ENCODE measurements at places on chromosomes 1 and 21.

- no peak for DNase-seq
These were observed 2.3 kb upstream of the ECE1 start for GRCh38 chr1:21292503-21292983.

GRCh38 chr1:214739621-214740238 is 136.7 kb downstream of the CENPF start:
- DNase-seq, result no peak

- DNase-seq, result no peak
These were observed 6.4 kb upstream of the TSPAN1 start for GRCh38 chr1:46168477-46168876.

- no peak for DNase-seq
These were observed 545.4 kb downstream of the ADGRL2 start for GRCh38 chr1:82346141-82346540.

DNA sequence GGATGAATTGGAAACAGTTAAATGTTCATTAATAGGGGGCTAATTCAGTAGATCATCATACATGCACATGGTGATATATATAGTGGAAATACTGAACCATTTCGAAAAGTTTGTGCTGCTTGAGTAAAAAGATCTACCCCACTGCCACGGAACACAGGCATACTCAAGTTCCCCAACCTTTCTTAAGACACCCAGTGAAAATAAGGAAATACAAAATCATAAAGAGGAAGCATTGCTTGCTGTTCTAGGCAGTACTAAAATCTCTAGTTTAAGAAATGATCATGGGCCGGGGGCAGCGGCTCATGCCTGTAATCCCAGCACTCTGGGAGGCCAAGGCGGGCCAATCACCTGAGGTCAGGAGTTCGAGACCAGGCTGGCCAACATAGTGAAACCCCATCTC is 37.6 kb upstream of the KIRREL1 start:
- no peak for DNase-seq

DNA sequence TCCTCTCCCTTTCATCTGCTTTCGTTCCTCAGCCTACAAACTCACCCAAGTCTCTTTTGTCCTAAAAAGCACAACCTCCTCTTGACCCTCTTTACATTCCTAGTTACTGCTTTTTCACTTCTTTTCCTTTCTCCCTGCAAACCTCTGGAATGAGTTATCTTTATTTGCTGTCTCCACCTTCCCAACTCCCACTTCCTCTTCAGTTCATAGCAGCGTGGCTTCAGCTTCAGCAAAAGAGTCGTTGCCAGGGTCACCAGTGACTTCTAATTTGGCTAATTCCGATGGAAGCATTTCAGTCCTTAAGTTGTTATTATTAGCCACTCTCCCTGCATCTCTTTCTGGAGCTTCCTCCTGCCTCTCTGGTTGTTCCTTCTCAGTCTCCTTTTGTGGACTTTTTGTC is 6.2 kb upstream of the TMEM54 start:
- DNase-seq, result no peak

All from renal cortical epithelial cell (primary cell).